ENCODE measurements at places on chromosomes 1 and 21.

GRCh38 chr1:192600275-192600674 lies 24.7 kb downstream of the RGS1 start:
- DNase-seq = no peak

DNA sequence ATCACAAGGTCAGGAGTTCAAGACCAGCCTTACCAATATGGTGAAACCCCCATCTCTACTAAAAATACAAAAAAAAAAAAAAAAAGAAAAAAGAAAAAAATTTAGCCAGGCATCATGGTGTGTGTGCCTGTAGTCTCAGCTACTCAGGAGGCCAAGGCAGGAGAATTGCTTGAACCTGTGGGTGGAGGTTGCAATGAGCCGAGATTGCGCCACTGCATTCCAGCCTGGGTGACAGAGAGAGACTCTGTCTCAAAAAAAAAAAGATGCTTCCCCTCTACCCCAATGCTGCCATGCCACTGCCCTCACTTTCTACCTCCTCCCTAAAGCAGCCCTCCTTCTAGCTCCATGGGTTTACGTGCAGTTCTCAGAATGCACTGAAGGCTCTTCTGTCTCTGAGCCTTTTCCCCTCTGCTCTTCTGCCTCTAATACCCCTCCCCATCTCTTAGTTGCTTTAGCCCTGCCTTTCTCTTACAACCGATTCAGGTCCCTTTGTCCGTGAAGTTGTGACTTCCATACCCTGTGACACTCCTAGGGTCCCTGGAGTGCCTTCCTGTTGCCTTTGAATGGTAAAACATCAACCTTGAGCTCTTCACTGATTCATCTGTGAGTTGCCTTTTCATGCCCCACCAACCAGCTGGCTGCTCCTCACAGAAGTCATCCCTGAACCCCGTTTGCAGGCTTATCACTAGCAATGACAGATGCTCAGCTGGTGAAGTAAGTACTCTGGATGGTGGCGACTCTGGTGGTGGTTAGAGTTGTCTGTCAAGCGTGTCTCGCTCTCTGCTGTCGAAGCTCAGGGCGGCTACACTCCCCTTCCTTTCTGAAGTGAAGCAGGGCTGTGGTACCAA lies 234.9 kb downstream of the RHOU start:
- DNase-seq = no peak

- DNase-seq = no peak
Measured at GRCh38 chr1:222124602-222125001, 382.7 kb upstream of the DUSP10 start.

GRCh38 chr1:221669441-221669840 lies 72.4 kb downstream of the DUSP10 start:
- DNase-seq = no peak

GRCh38 chr1:85342207-85342606 lies 65.8 kb upstream of the BCL10 start:
- DNase-seq = peak; percentile 61

GRCh38 chr1:66768965-66769364 lies 16.7 kb downstream of the DYNLT5 start:
- no peak for DNase-seq

DNA sequence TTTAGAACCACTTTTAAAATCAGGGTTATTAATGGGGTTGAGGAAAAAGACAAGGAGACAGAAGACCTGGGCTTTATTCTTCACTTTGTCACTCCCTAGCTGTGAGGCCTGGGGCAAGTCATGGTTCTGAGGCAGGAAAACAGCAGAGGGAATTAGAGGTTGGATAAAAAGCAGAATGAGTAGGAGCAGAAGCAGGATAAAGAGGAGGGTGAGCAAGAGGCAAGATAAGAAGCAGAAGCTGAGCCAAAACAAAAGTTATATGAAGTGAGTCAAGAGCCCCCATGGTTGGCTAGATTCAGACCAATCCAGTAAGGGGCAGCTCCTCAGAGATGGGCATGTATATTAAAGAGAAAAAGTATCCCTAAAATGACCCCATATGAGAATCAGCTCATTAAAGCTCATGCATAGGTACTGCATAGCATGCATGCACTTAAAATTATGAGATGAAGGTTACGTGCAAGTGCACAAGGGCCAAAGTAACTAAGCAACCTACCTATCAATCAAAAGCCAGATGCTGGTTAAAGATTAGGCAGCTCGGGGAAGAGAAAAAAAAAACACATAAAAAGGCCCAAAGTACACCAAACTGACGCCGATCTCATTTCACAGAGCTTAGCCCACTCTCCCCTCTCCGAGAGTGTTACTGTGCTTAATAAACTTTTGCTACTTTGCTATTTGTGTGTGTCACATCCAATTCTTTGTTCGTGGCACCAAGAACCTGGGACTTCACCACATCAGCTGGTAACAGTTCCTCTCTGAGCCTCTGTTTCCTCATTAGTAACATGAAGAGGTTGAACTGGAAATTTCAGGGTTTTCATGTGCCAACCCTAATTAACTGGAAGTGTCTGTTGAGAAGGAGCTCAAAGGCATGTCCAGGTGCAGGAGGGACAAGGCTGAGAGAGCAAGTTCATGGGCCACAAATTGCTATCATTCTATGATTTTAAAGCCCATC lies 2.2 kb downstream of the AVPR1B start:
- no peak for DNase-seq

- DNase-seq = peak; percentile 77
Measured at GRCh38 chr1:7265771-7266371, 480.6 kb downstream of the CAMTA1 start.

- DNase-seq = no peak
Measured at GRCh38 chr1:117336088-117336817, 31.0 kb upstream of the MAN1A2 start.

DNA sequence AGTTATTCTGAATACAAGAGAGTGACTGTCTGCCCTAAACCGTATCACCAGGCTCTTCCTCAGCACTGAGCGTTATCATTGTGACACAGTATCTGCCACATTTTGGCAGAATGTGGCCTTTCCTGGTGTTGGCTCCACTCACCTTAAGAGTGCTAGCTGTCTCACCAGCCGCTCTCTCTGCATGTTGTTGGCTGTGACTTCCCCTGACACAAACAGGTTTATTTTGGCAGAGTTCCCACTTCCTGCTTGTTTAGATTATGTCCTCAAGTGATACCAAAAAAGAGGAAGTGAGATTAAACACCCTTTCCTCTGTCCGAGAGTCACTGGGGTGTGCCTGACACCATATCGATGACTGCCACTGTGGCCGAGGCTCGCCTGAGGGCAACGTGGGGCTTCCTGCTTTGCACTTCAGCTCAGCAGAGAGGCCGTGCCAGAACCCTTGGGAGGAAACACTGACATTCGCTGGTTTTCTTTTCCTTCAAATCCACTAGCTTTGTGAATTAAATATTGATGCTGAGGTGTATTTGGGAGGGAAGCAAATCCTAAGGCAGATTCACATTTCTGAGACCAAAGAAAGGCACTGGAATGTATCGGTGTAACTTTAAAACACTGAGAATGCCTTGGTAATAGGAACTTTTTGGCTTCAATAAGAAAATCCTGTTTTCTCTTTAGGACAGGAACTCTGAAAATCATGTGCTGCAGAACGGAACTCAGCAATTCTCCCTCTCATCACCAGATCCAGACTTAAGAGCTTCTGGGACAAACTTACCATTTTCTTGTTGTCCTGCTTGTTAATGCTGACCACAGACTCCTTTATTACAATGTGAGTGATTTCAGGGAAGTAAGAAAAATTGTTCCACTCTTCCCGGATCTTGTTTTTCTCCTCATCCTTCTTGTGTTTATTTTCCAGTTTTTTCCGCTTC lies 102.1 kb downstream of the JAK1 start:
- DNase-seq = peak; percentile 47

- no peak for DNase-seq
Measured at GRCh38 chr1:11979028-11979850, 1.0 kb upstream of the MFN2 start.

DNA sequence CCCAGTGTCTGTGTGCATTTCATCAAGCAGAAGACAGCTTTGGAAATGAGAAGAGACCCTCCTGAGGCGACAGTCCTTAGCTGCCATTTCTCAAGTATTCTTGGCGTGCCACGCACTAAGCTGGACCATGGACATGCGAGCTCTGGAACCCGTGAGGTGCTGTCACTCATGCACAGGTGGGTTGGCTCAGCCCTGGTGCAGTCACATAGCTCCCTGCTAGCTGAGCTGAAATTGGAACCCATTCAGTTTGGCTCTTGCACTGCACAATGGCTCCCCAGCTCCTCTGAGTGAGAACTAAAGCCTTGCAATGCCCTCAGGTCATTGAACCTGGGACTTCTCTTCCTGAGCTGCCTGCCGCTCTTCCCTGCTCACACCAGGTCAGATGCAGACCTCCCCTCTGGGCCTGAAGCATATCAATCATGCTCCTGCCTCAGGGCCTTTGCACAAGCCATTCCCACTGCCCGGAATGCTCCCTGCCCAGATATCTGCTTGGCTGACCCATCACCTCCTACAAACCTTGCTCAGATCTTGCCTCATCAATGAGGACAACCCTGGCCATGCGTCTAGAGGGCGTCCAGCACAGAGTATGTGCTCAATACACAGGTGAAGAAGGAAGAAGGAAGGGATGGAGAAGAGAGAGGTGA lies 6.3 kb upstream of the SRARP start:
- no peak for DNase-seq

DNA sequence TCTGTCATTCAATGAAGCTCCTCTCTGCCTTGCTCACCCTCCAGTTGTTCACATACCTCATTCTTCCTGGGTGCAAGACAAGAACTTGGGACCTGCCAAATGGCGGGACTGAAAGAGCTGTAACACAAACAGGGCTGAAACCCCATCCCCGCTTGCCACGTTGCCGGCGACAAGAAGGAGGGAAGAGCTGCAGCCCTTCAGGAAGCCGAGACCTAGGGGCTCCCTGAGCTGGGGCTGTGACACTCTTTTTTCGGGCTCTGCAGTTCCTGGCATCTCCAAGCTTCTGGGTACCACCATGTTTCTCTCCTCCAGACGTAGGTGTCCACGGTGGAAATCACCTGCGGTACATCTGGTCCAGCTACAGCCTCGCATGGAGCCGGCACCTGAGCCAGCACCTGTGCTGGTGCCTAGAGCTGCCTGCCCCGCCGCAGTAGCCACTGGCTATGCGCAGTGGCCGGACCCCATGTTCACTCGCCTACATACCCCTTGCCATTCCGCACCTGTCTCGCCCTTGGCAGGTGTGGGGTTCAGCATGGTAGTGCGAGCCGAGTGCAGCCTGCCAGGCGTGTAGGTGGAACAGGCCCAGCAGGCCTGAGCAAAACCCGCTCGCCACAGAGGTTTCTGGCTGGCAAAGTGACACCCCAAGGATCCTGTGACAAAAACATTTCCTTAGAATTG lies 367.0 kb upstream of the NEGR1 start:
- DNase-seq = no peak

- DNase-seq = no peak
Measured at GRCh38 chr1:3503525-3503886, 49.0 kb downstream of the ARHGEF16 start.

DNA sequence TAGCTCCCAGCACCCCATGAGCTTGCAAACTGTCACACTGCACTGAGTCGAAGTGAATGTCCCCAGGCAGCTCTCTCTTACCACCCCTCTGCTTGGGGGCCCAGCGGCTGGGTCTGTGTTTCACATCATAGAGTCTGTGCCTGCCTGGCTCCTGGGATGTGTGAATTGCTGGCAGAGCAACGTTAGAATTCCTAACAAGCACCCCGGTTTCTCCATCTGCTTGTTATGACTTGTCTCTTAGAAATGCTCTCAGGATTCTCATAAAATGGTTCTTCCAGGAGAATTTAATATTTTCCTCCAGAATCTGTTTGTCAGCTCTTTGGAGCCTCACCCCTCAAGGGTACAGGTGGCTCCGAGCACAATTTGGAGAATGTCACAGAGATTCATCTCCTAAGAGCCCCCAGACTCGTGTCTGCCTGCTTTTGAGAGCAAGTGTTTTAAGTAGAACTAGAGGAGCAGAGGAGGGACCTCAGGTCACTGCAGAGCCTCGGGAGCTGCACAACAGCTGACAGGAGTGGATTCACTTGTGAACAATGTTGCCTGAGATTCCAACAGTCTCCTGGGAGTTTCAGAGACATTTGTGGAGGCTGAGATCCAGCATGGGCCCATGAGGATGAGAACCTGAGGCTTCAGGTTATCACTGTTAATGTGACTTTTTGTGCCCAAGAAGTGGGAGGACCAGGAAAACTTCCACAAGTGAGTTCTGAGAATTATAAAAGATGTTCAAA lies 131.5 kb downstream of the KCNJ6 start:
- DNase-seq = peak; percentile 29

DNA sequence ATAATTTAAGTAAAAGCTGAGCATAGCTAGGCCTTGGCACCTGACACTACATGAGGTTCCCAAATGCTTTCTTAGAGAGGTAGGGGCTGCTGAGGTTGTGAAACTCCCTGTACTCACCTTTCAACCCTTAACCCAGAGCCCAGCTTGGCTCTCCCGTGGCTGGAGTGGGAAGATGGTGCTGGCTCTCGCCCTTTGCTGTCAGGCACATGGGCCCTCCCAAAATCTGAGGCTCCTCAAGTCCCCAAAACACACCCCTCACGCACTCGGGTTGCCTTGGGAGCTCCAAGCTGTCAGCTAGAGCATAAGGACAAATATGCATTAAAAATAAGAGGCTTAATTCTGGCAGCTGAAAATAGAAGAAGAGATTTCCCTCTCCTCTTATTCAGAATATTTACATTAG lies 46.7 kb upstream of the PLPPR4 start:
- no peak for DNase-seq

GRCh38 chr1:116284819-116285390 lies 88.1 kb upstream of the ATP1A1 start:
- DNase-seq = no peak

DNA sequence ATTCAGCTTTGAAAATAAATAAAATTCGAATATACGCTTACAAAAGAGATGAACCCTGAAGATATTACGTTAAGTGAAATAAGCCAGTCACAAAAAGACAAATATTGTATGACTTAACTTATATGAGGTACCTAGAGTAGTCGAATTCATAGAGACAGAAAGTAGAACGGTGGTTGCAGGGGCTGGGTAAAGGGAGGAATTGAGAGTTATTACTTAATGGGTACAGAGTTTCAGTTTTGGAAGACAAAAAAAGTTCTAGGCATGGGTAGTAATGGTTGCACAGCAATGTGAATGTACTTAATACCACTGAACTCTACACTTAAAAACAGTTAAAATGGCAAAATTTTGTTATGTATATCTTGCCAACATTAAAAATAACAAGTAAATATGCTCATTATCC lies 48.6 kb upstream of the ZNHIT6 start:
- no peak for DNase-seq

DNA sequence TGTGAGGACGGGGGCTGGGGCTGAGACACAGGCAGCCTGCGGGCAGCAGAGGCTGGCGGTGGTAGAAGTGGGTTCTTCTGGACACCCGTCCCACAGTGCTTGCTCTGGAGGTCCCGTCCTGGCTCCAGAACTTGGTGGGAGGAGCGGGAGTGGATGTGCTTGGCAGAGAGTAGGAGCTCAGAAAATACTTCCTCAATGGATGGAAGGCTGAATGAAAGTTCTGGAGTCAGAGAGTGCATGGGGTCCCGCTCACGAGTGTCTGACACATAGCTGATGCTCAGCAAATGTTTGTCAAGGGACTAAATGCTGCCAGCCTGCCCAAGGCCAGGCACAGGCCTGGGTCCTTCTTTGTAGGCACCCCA lies 13.4 kb upstream of the NES start:
- no peak for DNase-seq

GRCh38 chr1:214404154-214404553 lies 123.2 kb downstream of the SMYD2 start:
- DNase-seq = peak; percentile 77
